ENCODE measurements at places on chromosomes 11 and 22.
A peak's percentile ranks its signal among the peaks of the same experiment; 100 is the strongest.

DNA sequence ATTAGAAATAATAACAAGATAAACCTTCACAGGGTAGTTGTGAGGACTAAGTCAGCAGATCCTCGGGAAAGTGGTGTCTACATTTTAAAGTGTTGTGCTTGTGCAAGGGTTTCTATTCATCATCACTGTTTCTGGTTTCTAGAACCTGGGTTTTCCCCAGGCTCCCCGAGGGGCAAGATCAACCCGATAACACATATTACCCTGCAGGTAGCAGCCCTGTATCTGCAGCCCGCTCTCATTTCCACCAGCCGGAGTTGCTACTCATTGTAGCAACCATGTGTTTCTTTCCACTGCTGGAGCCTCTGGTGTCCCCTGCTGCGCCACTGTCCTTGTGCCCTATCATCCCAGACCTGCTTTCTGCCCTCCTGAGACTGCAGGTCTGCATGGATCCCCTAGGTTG lies 67.0 kb downstream of the MIAT start:
- no peak for DNase-seq

DNA sequence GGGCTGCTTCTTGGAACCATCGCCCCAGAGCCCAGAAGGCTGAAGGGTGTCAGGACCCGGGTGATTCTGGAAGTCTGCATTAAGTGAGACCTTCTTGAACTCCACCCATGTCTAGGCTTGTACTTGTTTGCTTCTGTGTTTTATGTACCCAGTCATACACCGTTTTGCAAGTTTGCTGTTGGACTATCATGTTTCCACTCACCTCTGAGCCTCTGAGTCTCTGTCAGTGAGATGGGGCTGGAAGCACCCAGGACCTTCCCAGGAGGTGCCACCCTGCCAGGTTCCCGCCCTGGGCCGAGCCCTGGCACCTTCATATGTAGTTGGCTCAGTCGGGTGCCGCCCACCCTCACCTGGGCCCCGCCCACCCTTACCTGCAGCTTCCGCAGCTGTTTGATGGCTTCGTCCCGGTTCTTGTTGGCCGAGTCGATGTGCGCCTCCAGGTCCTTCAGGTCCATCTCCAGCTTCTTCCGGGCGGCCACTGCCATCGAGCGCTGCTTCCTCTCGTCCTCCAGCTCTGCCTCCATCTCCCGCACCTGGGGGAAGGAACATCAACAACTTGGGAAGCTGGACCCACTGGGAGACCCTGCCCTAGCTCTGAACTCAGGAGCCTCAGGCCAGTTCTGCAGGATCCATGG lies 35.1 kb downstream of the APOL1 start:
- DNase-seq = no peak

DNA sequence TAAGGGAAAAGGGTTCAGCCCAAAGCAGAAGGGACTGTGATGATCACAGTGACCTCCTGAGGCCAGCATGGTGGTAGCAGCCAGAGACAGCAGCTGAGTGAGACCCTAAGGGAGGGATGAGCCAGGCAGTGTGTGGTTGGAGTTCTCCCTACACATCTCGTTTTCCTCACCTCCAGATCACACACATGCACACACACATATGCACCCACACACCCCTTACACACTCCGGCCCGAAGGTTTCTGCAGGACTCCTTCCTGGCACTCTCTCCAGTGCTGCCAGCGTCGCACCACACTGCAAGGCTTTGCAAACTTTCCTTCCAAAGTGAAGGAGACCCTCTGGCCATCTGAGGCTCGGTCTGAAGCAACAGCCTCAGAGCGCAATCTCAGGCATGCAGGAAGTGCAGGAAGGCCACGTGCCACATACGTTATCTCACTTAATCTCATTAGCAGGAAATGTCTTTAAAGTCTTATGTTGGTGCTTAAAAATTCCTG lies 26.9 kb upstream of the TP53I11 start:
- peak; percentile 85 for DNase-seq

DNA sequence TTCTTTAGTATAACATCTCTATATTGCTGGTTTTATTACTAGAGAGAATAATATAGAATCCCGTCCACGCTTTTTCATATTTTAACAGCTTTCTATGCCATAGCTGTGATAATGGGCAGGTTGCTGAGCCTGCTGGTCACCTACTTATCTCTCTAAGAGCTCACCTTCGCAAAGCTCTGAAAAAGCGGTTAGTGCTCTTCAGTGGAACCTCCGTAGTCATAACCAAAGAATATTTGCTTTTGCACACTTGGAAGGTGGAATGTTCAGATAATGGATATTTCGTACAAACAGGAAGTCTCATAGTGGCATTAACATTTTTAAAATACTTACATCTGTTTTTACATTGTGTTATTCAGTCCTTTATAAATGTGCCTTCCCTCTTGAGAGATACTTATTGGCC lies 388.9 kb upstream of the ANO3 start:
- no peak for DNase-seq

DNA sequence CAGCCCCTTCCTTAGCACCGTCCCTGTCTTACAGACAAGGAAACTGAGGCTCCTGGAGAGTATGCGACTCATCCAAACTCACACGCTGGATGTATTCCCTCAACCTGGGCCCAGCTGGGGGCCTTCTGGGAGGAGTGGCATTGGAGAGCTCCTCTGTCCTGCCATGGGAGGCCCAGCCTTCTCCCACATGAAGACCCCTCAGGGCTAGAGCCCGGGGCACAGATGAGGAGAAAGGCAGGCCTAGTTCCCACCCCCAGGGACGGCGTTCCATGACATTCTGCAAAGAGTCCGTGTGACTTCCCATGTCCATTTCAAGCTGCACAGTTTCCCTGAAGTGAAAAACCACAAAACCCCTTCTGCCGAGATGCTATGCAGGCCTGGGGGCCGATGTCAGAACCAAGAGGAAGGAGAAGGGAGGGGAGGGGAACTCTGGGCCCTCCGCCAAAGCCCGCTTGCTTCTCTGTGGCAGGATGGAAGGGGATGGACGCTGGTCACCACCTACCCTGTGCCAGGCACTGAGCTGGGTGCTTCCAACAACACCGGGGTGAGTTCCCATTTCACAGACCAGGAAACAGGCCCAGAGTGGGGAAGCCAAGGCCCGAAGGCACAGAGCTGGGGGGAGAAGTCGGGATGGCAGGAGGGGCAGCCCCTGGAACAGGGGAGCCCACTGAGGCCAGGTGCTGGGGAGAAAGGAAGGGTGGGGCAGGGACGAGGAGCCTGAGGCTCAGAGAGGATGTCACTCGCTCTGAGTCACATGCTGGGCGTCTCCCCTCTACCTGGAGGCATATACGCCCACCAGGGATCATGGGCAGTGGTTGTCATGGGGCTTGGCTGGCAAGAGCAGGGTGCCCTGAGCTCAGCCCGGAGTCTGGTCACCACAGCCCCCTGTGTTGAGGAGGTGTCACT lies 15.7 kb downstream of the RAC2 start:
- no peak for DNase-seq

DNA sequence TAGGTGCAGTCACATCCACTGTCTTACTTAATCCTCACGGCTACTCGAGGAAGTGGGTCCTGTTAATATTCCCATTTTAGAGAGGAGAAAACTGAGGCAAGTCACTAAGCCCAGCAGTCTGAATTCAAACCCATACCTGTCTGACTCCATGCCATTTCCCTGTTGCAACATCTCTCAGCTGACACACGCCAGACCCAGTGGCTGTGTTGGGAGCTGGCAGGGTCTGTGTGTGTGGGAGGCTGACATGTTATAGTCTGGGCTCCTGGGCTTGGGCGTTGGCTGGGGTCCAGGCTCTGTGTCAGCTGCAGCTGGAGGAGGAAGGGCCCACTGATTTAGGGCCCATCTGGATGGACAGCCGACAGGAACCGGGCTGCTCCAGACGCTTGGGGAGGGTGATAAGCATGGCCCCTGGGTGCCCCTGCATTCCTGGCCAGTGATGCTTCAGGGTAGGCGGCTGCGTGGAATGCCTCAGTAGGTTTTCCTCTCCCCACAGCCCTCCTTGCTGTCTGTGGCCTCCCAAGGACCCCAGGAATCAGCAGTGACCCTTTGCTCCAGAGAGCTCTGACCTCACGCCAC lies 562.5 kb downstream of the MN1 start:
- DNase-seq = no peak

DNA sequence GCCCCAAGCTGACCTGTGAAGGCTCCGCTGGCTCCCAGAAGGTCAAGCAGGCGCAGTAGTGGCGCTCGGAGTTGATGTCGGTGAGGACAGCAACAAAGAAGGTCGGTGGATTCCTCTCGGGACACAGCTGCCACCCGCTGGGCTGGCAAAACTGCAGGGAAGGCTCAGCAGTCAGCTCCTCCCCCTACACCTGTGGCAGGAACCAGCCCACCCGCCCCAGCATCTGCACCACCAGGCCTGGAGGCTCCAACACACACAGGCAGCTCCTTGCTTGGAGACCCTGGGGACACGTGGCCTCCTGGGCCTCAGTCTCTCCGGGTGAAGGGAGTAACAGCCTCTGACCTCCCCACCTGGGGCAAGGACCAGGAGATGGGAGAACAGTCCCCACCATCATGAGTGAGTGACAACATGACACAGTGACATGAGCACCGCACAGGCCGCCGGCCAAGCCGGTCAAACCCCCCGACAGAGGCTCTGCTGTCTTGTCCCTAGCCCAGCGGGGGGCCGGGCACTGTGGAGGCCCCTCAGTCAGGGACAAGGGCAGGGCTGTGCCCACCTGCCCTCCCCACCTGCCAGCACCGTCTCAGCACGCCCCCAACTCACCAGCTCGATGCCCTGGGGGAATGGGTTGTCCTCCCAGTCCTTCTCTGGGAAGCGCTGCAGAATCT lies 6.9 kb downstream of the SBF1 start:
- no peak for DNase-seq

DNA sequence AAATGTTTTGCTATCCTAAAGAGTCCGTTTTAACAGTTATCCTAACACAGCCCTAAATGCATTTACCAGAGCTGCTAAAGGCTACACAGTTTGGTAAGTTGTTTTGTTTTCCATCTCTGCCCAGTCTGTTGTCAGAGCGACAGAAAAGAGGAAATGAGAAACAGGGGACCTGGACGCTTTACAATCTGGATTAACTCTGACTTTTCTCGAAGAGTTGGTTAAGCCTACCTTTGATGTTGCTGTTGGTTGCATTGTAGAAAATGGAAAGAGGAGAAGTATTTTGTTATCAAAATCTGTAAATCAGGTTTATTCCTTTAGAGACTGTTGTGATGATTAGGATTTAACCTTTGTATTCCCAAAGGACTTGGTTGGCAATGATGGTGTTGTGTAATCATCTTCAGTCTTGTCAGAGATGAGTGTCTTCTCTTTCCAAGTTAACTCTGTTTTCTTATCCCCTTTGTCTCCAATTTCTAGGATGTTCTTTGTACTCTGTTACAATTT lies 481 bp downstream of the ANGPTL5 start:
- DNase-seq = peak; percentile 70

- DNase-seq = no peak
Measured at GRCh38 chr11:71268706-71269321, 16.4 kb upstream of the SHANK2 start.

GRCh38 chr11:36848660-36849059 lies 250.6 kb upstream of the RAG2 start:
- DNase-seq = no peak

GRCh38 chr22:49630448-49630946 lies 197.2 kb downstream of the BRD1 start:
- peak; percentile 51 for DNase-seq

GRCh38 chr22:44023404-44024287 lies 456 bp upstream of the PARVB start:
- DNase-seq = peak; percentile 32

- DNase-seq = peak; percentile 66
Measured at GRCh38 chr11:107999759-108000455, 8.8 kb upstream of the CUL5 start.

DNA sequence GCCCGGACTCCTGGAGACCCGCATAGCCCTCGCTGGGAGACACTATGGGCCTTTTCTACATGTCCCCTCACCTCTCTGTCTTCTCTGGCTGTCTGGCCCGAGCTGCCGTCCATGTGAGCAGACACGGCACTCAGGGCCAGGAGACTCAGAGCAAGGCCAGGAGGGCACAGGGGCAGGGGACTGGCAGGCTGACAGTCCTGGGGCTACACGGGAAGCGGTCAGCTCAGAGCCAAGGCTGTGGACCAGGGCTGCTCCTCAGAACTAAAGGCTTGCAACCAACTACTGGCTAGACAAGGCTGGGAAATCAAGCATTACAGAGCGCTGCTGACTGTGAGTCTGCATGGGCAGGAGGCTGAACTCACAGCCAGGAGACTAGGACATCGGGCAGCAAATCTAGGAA lies 56.1 kb upstream of the CDON start:
- DNase-seq = peak; percentile 45

DNA sequence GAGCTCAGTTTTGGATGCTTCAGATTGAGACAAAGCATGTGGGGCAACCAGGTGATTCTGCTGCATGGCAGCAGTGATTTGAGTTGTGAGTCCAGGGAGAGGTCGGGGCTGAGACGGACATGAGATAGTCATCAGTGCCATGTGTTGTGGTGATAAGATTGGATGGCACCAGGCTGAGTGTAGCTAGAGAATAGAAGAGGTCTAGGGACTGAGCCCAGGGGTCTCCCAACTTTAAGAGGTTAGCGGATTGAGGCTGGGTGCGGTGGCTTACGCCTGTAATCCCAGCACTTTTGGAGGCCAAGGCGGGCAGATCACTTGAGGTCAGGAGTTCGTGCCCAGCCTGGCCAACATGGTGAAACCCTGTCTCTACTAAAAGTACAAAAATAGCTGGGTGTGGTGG lies 6.3 kb upstream of the CTSD start:
- DNase-seq = no peak

DNA sequence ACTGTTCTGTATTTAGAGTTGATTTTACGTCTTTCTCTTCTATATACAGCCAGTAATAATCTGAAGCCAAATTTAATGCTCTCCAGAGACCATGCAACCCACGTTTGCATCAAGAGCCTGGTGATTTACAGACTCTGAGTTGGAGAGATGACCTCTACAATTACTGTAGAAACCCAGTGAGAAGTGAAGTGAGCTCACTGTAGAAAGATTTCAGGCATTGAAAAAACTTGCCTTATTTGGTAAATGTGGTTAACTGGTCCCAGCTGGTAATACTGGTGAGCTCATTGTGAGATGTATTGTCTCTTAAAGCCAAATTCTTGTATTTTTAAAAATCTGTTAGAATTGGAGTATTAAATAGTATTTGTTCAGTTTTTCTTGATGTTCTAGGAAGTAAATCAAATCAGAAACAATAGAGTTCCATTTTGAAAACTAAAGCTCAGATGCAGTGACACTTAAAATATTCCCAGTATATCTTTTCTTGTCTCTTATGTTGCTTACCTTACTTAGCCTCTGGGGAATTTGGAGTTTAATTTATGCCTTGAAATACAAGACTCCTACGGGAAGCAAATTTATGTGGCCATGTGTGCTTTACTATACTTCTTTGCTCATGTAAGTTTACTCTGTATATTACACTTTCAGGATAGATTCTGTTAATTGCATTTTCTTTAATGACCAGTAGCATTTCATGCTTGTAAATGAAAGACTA lies 189.9 kb downstream of the ARHGAP42 start:
- DNase-seq = no peak

DNA sequence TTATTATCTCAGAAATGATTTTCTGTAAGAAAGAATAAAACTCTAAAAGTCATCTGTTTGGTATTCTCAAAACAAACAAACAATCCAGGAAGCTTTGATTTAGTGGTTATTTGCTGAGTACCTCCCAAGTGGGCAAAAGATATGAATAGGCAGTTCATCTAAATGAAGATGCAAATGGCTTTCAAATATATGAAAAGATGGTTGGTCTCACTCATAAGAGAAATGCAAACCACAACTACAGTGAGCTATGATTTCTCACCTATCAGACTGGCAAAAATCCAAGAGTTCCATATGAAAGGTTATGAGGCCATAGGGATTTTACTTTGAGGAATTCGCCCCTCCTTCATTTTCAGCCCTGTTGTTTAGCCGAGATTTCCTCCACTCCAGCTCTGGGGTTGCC lies 11.3 kb upstream of the P2RY2 start:
- DNase-seq = no peak

GRCh38 chr11:108545909-108546501 lies 47.6 kb downstream of the EXPH5 start:
- no peak for DNase-seq

Measured in cerebellar cortex (tissue), 1 donor.